ENCODE measurements at places on chromosomes 11 and 22.

DNA sequence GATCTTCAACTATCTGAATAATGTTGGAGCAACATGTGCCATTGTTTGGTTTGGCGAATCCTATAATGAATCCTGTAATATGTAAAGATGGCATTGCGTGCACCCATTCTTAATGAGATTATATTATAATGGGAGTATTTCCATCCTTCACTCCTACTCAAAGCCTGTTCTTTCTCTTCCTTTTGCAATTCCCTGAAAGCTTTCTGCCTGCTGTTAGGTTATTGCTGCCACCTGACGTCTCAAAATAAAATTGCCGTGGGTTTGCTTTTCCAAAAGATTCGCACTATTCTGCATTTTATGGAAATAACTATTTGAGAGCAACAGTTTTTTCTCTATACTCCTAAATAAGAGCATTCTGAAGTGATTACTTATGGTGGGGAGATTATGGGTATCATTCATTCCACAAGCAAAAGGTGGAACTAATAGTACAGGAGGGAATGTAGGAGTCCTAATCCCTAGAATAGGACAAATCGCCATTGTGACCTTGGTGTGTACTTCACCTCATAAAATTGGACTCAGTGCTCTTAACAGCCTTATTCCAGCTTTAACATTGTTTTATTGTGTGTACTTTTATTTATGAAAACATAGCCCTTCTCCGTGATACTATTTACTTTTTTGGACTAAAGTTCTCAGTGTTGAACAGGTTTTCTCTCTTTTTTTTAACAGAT lies 69.6 kb upstream of the ALKBH3 start:
- no peak for DNase-seq

DNA sequence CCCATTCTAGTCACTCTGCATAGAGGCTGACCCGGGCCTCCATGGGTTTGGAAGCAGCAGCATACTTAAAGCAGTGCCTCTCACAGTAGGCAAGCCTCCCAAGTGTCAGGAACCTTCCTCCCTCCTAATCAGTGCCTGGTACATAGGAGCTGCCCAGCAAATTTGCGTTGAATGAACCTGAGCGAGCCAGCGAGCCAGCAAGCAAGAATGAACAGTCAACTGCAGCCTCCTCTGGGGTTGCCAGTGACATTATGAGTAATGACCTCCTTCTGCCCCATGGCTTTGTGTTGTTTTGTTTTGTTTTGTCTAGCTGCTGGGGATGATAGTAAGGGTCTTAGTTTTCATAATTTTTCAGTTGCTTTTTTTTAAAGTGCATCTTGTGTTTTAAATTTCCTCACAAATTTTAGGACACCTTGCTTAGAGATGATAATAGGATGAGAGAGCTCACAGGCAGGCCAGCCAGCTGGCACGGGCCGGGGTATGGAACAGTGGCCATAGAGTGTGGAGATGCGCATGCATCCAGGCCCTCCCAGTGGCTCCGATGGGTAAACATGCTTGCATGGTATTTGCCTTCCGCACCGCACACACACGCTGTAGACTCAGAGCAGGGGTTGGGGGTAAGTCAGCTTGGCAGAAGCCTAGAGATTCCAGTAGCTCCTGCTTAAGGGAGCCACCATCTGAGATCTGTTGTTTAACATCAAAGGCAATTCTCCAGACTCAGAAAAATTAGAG lies 36.1 kb downstream of the TTC12 start:
- DNase-seq: no peak

DNA sequence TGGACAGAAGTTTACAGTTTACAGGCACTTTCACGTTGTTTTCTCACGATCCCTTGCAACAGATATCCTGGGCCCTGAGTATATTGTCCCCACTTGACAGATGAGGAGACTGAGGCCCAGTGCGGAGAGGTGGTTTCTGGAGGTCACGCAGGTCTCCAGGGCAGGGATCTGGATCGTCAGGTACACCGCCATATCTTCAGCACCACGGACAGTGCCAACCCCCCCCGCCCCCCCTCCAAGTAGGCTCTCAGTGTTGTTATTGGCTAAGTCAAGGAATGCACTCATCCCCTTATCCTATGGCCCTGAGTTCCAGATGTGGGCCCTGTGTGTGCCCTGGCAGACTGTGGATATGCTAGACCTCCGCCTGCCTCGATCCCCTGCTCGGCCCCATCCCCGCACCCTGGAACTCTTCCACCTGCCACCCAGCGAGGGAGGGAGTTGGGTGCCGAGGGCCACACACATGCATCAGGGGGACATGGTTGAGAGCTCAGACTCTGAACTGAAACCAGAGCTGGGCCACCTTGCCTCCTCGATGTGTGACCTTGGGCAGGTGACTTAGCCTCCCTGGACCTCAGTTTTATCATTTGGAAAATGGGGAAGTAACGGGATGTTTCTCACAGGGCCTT lies 37.5 kb downstream of the MPPED1 start:
- DNase-seq: no peak

- no peak for DNase-seq
These were observed 203.9 kb downstream of the RAB38 start for GRCh38 chr11:87971354-87971753.

DNA sequence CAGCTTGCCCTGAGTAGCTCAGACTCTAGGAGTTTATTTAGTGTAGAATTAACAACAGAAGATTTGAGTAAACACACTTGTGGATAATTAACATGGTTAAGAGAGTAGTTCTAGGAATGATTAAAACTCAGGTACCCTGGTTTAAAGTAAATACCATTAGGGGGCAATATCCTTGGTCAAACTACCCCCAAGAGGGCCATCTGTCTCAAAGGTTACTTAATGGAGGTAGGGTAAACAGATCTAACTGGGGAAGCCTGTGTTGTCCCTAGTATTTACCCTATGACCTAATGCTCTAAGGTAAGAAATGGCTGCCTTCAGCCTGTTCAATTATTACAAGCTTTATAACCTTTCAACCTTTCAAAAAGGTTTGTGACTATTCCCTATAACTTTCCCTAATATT lies 10.6 kb upstream of the GLYATL1 start:
- no peak for DNase-seq

DNA sequence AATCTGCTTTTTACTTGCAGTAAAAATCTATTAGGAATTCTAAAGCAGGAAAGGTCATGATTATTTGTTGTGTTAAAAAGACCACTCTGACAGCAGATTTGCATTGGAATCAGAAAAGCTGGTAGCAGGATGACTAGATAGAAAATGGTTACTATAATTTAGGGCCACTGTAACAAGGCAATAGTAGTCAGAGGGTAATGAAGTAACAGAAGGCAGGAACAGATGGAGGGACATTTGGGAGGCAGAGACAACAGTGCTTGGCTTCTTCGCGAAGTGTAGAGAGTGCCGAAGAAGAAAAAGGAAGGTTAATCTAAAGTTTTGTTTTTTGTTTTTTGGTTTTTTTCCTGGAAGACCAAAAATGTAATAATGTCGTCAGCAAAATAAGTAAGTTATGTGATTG lies 129.8 kb upstream of the SLC5A12 start:
- DNase-seq: no peak

DNA sequence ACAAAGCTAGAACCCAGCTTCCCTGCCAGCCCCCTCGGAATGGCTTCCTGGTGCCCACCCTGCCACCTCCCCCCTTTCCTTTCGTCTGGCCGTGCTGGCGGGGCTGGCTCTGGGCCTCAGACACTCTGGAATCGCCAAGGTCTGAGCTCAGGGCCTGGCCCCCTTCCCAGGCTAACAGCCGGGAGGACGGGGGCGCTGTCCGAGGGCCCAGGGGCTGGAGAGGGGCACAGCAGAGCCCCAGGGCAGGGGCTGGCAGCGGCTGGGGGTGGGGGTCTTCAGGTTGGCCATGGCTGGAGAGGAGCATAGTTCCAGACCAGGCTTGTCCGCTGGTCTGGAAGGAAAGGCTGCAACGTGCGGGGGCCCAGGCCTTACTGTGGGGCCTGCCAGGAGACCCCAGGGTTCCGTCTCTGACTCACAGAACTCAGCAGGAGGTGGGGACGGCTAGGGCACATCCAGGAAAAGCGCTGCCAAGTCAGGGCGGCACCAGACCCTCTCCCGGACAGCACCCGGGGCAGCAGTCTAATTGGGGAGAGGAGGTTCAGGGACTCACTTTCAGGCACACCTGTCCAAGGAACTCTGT lies 861 bp upstream of the LTBP3 start:
- no peak for DNase-seq

DNA sequence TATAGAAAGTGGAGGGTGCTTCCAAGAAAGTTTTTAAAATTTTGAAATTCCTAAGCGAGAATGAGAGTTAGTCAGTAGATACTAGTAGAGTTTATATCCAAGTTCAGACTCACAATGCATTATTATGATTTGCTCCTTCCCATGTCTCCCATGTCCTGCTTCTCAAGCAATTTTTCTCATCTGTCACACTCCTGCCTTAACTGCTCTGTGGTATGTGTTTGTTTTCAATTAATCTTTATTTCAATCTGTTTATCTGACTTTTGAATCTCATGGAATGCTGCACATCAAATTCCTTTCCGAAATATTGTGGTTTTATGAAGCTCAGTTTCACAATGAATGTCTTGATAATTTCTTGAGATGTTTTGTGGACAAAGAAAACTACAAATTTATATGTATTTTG lies 18.1 kb downstream of the THY1 start:
- DNase-seq: no peak

GRCh38 chr22:21451545-21452520 lies 15.4 kb upstream of the TMEM191C start:
- DNase-seq: no peak

GRCh38 chr11:126919147-126919823 lies 81.3 kb downstream of the KIRREL3 start:
- no peak for DNase-seq

- DNase-seq: no peak
These were observed 7.2 kb upstream of the RASGRP2 start for GRCh38 chr11:64751136-64751535.

GRCh38 chr22:32904044-32904443 lies 102.5 kb downstream of the TIMP3 start:
- DNase-seq: no peak

DNA sequence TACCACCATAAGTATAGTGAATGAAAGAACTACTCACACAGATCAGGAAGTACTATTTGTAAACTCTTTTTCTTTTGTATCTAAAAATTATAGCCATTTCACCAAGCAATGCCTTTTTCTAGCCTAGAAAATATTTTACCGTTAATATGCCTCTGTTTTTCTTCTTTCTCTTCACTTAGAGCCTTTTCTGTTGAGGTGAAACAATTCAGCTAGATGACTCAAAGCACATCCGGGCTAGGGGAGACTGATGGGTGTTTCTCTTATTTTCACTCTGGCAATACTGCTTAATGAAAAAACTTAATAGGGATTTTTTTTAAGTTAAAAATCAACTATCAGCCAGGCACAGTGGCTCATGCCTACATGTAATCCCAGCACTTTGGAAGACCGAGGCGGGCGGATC lies 93.3 kb downstream of the SGSM3 start:
- peak; percentile 57 for DNase-seq

- no peak for DNase-seq
These were observed at the start of gene PYGM for GRCh38 chr11:64759722-64760719. Gene PYGM (minus strand): TSS chr11:64759974. CDS start chr11:64759898, 76 bp downstream.

DNA sequence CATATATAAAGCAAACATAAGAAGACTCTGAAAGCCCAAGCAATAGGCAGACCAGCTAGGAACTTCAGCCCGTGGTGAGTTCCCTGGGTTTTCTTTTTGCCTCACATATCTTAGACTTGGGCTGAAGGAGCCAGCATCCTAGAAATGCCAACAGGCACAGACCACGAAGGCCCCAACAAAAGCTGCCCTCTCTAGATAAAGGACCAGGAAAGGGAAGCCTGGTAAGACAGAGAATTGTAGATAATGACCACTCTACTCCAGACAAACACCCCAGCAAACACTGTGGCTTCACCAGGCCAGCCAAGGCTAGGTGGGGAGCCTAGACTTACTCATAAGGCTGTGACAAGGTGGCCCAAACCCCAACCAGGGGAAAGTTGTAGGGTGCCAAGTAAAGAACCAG lies 11.2 kb downstream of the GAL start:
- DNase-seq: no peak

DNA sequence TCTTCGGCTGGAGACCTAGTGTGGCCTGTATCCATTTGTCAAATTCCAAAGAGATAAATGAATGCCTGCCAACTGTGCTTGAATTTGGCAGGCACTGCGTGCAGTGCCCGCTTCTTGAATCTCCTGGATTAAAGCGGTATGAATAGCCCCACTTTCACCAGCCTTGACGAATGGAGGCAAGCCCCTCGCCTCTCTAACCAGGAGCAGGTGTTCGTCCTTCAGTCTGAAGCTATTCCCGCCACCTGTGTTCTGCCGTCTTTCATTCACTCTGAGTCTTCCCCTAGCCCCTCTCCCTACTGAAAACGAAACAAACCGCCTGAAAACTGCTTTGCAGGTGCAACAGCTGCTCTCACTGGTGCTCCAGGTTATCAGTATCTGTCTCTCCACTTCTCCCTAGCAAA lies 11.2 kb downstream of the NLRP14 start:
- no peak for DNase-seq

DNA sequence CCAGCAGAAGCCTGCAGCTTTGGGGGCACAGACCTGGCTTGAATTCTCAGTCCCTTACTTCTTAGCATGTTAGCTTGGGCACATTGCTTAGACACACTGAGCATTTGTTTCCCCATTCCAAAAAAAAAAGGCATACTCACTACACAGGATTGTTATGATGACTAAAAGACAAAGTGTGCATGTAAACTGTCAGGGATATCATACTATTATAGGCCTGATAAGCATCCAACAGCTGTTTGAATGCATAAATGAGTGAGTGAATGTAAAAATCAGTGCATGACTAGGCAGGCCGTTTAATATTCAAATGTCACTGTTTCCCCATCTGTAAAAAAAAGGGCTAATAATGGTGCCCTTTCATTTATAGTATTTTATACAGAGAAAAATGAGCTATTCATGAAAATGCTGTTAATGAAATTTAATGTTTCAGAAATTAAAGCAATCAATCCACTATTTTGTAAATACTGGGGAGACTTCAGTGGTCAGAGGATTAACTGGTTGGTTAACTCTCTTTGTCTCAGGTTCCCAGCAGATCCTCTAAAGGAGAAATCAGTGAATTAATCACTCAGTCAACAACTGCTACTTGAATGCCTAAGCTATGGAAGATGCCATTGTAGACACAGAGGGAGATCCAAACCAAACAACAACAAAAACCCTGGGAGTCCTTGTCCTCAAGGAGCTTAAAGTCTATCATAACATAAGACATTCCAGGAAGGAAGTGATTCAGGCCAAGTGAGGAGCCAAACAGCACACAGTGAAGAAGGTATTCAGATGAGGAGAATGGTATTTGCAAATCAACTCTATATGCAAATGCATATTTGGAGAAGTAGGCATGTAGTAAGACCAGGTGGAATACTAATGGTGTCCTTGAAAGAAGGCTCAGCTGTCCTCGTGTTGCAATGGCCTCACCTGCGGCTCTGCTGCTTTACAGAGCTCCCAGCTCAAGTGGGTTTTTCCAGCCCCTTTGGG lies 26.8 kb downstream of the BARX2 start:
- DNase-seq: no peak

- no peak for DNase-seq
These were observed 531.7 kb downstream of the BRD1 start for GRCh38 chr22:49295851-49296560.

- no peak for DNase-seq
These were observed 51.0 kb downstream of the CD6 start for GRCh38 chr11:61022311-61023085.

Data from Kasumi-1 (cell line).